ENCODE measurements at places on chromosomes 1 and 21.

DNA sequence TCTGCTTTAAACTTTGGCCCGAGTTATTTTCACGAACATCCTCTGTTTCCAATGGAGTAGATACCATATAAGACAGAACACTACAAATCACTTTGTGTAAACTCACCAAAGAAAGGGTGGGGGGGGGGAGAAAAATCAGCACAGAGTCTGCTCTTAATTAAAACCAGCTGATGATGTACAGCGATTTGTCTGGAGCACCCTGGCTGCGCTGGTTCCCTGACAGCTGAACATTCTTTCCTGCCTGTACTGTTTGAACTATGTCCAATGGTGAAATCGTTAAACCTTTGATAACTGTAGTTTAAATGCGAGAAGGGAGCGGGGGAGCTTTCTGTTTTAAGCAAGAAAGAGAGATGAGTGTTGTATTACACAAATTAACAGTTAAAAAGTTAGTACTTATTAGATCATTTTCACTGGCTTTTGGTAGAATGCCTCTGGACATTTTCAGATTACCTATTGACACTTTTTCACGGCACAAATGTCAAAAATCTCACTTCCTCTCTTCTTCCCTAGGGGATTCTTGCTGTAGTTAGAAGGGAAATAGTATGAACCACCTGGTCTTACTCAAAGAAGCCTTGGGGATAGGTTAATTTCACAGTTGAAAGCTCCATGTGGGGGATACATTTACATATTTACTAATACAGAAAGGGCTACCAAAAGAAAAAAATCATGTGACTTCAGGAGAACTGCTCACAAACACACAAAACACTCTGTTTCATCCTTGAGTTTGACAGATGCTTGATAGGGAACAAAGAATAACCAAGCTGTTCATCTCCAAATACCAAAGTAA, 140.2 kb upstream of the RUNX1 start:
- DNase-seq, result no peak

GRCh38 chr1:16367258-16367967, 371 bp downstream of the SZRD1 start:
- DNase-seq, result peak; percentile 67

GRCh38 chr1:169305948-169306347, 61.6 kb downstream of the NME7 start:
- no peak for DNase-seq

DNA sequence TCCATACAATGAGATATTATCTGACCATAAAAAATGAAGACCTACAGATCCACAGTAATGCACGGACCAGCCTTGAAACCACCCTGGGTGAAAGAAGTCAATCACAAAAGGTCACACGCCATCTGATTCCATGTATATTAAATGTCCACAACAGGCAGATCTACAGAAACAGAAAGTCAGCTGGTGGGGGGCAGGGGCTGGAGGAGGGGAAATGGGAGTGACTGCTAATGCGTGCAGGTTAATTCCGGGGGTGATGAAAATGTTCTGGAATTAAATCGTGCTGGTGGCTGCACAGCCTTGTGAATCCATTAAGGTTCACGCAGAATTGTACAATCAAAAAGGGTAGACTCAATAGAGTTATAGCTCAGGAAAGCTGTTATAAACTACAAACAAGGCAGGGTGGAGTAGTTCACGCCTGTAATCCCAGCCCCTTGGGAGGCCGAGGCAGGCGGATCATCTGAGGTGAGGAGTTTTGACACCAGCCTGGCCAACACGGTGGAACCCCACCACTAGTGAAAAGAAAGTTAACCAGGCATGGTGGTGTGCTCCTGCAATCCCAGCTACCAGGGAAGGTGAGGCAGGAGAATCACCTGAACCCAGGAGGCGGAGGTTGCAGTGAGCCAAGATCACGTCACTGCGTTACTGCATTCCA, 32.3 kb downstream of the ACOT7 start:
- no peak for DNase-seq

GRCh38 chr1:94946886-94947285, 20.0 kb upstream of the CNN3 start:
- DNase-seq, result no peak

DNA sequence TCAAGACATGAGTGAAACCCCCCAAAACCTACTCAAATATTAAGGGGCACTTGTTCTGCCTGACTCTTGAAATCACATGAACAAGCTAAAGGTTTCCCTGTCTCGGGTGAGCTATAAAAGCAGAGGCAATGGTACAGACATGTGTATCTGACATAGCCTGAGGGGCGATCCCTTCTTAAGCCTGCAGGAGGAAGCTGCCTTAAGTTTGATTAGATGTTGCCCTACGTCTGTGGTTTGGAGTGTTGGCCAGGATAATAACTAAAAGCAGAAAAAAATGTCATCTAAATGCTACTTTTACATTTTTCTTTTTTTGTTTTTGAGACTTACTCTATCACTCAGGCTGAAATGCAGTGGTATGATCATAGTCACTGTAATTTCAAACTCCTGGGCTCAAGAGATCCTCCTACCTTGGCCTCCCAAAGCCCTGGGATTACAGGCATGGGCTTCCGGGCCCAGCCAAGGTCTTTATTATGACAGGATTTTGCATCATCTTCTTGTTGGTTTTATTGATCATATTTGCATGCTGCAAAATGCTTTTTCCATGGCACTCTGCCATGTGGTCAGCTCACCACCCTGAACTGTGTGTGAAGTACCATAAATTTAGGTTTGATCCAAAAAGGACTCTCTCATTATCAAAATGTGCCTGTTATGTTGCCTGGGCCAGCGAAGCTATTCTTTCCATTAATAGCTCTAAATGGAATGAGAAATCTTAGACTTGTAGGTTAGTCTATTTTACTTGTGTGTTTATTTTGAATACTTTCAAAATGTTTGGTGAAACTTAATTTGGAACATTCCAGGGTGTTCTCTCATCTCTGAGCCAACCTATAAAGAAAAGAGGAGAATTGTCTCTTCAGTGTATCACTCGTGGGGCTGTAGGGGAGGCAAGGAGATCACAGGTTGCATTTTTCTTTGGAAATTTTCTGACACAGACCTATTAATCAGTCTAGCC, 15.0 kb upstream of the HMGN1 start:
- DNase-seq, result no peak

DNA sequence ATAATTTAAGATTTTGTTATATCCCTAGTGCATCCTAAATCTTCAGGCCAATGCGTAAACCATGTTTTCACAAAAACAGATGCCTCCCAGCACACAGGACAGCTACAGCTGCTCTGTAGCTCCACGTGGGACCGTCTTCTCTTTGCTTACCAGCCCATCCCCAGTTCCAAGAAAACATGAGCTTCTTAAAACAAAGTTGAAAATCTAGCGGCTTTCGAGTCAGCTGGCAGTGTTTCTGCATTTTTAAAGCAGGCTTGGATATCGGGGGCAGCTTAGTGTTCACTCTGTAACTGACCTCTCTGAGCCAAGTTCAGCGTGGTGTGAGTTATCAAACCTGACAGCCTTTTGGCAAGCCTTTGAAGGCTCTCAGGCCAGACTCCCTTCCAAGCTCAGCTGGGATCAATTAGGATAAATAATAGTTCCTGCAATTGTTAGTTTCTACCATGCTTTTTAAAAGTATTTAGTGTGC, 881.5 kb downstream of the LTN1 start:
- DNase-seq, result no peak

DNA sequence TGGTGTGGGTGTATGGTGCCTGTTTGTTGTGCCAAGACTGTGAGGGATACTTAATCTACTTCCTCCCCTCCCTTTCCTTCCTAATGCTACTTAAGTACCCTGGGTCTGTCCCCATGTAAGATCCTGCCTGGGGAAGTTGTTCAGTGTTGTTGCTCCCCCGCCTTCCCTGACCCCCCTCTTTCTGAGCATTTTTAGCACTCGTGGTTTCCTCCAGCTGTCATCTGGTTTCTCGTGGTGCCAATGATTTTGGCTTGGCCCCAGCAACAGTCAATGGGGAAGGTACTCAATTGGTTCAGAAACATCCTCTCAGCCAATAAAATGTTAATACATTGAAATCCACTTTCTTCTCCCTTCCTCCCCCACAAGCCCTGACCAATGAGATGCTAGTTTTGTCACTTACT, 8.0 kb upstream of the B4GALT3 start:
- DNase-seq, result peak; percentile 55

- DNase-seq, result no peak
These were observed at the start of gene LRRC7 for GRCh38 chr1:69567652-69568420. TSS of gene LRRC7 (plus strand) at chr1:69567922. CDS start at chr1:69568640, 718 bp downstream.
